ENCODE measurements at places on chromosomes 5 and 9.

GRCh38 chr5:115452536-115453235 lies 91.9 kb downstream of the FEM1C start:
- no peak for DNase-seq

DNA sequence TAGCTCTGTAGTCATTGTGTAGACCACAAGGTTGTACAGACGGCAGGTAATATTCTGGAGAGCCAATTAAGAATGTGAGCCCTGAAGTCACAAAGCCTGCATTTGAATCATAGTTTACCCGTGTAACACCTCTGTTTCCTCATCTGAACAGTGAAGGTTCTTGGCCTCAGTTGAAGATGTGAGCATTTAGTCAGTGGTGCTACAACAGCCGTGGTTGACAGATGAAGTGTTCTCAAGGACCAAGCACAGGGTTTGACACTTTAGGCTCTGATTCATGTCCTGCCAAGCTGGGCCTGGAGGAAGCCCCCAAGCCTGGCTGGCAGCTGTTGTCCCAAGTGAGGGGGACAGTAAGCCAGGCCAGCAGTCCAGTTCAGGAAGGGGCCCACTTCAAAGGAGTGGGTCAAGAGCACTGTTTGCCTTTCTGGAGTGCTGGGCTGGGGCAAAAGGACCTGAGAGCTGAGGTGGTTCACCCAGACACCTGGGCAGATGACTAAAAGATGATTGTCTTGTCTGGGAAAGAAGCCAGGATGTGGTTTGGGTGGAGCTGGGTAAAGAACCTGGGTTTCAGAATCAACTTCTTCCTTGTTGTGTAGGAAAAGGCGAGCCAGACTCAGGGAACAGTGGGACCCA lies 20.7 kb downstream of the FAXDC2 start:
- DNase-seq: no peak

- DNase-seq: no peak
Measured at GRCh38 chr5:52579391-52579790, 208.3 kb upstream of the ITGA1 start.

GRCh38 chr9:90974643-90975245 lies 173.1 kb downstream of the SYK start:
- no peak for DNase-seq

DNA sequence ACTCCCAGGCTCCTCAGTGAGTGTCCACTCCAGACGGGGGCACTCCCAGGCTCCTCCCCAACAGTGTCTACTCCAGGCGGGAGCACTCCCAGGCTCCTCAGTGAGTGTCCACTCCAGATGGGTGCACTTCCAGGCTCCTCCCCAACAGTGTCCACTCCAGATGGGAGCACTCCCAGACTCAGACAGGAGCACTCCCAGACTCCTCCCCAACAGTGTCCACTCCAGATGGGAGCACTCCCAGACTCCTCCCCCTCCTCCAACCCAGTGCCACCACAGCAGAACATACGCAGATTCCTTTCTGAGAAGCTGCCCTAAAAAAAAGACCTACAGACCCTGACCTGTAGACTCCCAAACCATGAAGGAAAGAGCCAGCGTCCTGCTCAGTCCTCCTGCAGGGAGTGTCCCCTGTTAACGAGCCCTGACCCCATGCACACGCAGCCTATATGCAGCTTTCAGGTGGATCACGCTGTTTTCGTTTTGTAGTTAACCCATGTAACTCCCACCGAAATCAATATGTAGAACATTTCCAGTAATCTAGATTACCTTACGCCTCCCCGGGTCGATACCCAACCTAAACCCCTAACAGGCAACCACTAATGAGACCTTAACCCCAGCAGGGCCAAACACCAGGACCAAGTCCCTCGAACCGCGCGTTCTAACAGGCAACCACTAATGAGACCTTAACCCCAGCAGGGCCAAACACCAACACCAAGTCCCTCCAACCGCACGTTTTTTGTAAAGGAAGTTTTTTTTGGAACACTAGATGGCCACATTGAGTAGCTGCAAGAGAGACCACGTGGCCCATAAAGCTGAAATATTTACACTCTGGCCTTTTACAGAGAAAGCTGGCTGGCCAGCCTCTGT lies 15.7 kb downstream of the PNPLA7 start:
- DNase-seq: peak; percentile 81

DNA sequence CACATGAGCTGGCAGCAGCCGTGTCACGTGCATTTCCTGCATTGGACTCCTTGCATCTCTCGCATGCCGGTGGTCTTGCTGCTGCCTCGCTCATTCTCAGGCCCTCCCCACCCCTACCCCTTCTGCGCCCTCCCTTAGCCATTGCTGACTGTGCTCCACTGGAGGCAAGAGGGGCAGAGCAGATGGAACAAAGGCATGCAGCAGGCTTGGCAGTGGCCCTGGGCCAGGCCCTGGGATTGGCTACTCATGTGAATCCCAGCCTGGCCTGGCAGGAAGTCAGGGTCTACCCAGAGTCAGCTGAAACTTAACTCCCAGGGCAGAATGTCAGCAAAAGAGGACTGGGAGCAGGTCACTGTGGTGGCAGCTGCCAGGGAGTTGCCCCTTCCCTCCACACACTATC lies 62.3 kb downstream of the TSTD2 start:
- no peak for DNase-seq

DNA sequence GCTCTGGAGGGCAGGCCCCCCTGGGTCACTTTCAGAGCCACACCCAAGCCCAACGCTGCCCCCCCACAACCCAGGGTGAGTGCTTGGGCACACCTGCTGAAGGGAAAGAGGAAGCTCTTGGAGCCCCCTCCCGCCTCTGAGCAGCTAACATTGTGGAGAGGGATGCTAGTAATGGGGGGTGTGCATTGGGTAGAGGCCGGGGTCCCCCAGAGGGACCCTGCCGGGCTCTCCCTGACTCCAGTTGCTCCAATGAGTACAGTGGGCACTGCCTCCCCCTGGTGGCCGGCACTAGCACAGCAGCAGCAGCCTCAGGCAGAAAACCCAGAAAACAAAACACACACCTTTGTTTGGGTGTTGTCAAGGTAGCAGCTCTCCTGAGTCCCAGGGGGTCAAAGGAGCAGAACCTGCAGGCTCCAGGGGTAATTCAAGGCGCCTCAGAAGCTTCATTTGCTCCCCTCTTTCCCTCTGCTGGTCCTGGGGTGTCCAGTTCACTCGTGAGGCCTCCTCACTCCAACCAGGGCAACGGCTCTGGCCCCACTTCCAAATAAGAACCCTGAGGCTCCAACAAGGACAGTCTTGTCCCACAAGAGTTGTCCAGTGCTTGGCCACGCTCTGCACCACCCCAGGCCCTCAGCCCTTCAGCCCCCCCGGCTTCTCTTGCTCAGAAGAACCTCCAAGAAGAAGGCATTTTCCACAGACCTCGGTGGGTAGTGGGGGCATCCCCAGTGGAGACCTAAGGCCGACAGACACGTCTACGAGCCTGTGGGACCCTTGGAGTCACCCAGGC lies 16.1 kb downstream of the GBGT1 start:
- DNase-seq: peak; percentile 70

DNA sequence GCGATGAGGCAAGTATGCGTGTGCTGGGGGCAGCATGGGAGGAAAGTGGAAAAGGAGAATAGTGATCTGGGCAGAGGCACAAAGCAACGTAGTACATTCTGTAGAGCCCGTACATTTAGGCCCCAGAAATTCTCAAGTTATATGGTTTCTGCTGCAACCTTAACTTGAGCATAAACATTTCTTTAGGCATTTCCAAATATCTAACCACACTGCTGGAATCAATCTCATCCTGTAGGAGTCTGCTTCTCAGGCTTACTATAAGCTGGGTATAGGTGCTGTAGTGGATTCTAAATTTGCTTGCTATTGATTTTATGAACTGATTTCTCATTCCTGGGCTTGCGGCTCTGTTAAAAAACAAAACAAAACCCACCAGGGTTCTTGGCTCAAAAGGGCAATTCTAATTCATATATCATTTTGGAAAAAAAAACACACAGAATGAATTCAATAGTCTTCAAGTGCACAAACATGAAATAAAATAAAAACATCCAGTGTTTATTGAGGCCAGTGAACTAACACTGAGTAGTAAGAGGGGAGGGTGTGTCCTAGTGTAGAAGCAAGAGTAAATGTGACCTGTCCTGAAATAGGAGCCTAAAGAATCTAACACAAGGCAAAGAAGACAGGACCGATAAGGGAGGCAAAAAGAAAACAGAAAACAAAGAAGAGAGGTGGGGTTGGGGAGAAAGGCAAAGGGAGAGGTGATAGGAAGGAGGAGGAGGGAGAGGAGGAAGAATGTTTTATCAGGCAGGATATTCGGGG lies 145.5 kb upstream of the LHFPL2 start:
- no peak for DNase-seq

DNA sequence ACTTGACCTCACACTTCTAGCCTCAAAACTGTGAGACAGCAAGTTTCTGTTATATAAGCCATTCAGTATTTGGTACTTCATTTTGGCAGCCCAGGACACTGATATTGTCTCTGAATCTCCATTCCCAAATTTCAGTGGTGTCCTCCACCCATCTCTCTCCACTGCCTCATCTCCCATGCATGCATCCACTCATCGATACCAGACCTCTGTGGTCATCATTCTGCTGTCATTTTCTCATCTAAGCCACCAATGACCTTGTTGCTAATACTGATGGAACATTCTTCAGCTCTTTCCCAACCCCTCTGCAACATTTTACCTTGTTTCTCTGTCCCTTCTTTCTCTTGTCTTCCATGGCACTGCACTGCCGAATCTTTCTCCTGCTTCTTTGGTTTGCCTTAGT lies 221.8 kb downstream of the SNX18 start:
- no peak for DNase-seq
